H1 (cell line): ENCODE measurements at places on chromosomes 12 and 14. TPM values are rescaled to one million over a fixed set of nuclear protein-coding genes. Genes with fewer than 3 reads are reported as not detected.

The GLIPR1L1 gene
- total RNA-seq, result 1.7 and 2.0 TPM in 2 replicates

The PTCSC3 gene
- total RNA-seq, result not detected in 2 replicates

The RIMBP2 gene
- 0.31 and 0.65 TPM in 2 replicates for total RNA-seq

The PLA2G1B gene
- not detected in 2 replicates for total RNA-seq

The ALDH1L2 gene
- total RNA-seq, result 4.4 and 7.2 TPM in 2 replicates

DNA sequence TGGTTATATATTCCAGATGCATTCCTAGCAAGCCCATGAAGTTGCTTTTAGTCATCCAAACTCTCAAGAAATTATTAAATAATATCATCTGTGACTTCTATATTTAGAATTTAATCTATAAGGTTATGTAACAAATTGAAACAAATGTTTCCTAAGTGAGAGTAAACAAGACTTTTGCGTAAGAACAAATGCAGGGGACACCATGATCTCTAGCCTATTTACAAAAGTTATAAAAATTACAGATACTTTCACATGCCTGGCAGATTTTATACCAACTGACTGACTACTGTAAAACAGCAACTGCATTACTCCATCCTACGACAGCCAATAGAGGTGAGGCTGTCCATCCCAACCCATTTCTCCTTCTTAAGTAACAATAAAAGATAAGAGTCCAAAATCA is 20.4 kb upstream of the DIO2 start:
- H3K27me3 ChIP-seq, result no peaks in the 10 kb centered on the region
- 0 out of 2 replicates have a peak, but pooled peaks cover 3% of the 10 kb centered on the region for H3K36me3 ChIP-seq
- no peaks in the 10 kb centered on the region for H3K4me1 ChIP-seq
- H3K4me3 ChIP-seq, result no peak overlapping the region
- H3K27ac ChIP-seq, result no peak overlapping the region

GRCh38 chr14:58861586-58861985 is 223.8 kb downstream of the DACT1 start:
- no peak for DNase-seq
- no peaks in the 10 kb centered on the region for H3K36me3 ChIP-seq
- no peaks in the 10 kb centered on the region for H3K4me1 ChIP-seq
- H3K27me3 ChIP-seq, result no peaks in the 10 kb centered on the region
- no peak overlapping the region for H3K4me3 ChIP-seq

DNA sequence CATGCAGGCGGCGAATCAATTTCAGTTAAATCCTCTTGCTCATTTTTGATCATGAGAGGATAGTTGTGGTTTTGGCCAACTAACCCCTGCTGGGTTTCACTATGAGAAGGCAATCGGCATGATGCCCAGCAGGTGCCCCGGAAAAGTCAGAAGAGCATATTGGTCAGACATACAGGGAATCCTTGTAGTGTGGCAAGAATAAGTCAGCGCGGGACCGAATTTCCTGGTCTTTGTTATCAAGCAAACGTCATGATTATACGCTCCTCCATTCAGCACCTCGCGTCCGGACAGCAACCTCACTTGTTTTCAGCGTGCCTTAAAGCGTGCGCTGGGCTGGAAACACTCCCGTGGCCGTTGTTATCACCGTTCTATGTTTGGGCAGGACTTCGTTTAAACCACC is 1.8 kb downstream of the TBC1D30 start:
- H3K4me1 ChIP-seq, result peaks cover 17% of the 10 kb centered on the region
- peak; percentile 86 for DNase-seq
- H3K36me3 ChIP-seq, result no peaks in the 10 kb centered on the region
- H3K4me3 ChIP-seq, result peak overlapping the region; percentile 51
- H3K27ac ChIP-seq, result no peak overlapping the region

DNA sequence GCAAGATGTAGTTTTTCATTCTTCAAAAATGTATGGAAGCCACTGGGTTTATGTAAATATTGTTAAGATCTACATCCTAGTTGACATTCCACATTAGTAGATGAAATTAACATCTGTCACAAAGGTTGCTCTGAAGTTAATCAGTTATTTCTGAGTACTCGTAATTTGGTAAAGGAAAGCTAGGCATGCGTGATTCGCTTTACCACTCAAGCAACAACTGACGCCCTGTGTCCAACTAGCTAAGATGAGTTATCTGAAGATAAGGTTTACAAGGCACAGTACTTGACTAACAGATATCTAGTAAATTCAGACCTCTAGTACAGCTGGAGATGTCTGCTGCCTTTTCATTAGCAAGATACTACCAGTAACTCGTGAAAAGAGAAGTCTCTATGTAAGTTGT is 14.1 kb downstream of the PRKD1 start:
- H3K27ac ChIP-seq, result no peak overlapping the region
- H3K4me1 ChIP-seq, result no peaks in the 10 kb centered on the region
- no peaks in the 10 kb centered on the region for H3K36me3 ChIP-seq
- H3K27me3 ChIP-seq, result no peaks in the 10 kb centered on the region
- no peak overlapping the region for H3K4me3 ChIP-seq

DNA sequence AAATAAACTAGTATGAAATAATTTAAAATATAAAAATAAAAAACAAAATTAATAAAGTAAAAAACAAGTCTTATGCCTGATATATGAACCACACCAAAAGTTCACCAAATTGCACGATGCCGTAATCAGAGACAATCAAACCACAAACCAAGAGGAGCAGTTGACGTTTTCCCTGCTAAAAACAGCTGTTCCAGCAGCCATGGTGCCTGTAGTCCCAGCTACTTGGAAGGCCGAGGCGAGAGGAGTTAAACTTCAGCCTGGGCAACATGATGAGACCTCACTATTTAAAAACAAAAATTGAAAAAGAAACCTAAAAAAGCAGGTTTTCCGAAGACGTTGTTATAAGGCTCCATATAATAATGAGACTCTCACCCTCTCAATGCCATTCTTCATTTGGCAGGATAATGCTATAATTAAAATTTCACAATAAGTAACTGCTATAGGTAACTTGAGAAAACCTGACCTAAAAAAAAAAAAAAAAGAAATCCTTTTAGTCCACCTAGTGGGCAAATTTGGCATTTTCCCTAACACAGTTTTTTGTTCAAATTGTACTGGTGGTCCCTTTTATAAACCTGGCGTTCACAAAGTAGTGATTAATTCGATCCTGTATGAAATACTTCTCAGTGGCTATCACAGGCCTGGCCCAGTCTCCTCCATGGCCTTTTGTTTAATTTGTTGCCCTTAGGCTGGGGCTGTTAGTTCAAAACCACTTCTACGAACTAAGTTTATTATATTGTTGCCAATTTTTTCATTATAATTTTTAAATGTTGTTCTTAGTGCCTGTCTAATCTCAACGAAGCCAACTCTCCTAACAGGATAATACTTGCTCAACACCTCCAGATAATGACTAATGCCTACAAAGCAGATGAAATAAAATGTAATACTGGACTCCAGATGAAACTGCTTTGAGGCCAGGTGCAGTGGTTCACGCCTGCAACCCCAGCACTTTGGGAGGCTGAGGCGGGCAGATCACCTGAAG is 62.1 kb downstream of the TNFAIP2 start:
- peaks cover 21% of the 10 kb centered on the region for H3K27me3 ChIP-seq
- no peak overlapping the region for H3K4me3 ChIP-seq
- H3K27ac ChIP-seq, result no peak overlapping the region
- H3K4me1 ChIP-seq, result peaks cover 8% of the 10 kb centered on the region; the same call in 1 of the 2 replicates
- DNase-seq, result no peak

DNA sequence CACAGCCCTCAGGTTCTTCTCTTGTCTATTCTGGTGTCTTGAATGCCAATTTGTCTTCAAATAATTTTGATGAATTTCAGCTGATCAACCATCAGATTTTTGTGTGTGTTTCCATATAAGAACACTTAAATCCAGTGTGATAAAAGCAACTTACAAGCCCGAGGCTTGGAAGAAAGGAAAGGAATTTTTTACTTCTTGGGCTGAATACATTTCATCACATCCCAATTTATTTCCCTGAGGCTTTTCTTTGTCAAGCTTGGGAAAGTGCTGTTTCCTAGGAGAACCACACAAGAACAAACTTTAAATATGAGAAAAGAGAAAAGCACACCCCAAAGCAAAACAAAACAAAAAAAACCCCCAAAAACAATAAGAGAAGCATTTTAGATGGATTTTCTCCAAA is 26.6 kb downstream of the GPRC5D start:
- H3K36me3 ChIP-seq, result no peaks in the 10 kb centered on the region
- H3K4me1 ChIP-seq, result no peaks in the 10 kb centered on the region
- DNase-seq, result no peak

- peaks cover 7% of the 10 kb centered on the region for H3K4me1 ChIP-seq
- H3K4me3 ChIP-seq, result no peak overlapping the region
- DNase-seq, result no peak
- H3K27me3 ChIP-seq, result no peaks in the 10 kb centered on the region
- H3K27ac ChIP-seq, result no peak overlapping the region
Observed at GRCh38 chr14:90489306-90489705, 92.5 kb downstream of the CALM1 start.

GRCh38 chr14:36570065-36570464 is 12.3 kb downstream of the NKX2-8 start:
- H3K27me3 ChIP-seq, result peaks cover 6% of the 10 kb centered on the region
- no peak for DNase-seq
- no peaks in the 10 kb centered on the region for H3K4me1 ChIP-seq
- no peak overlapping the region for H3K27ac ChIP-seq

DNA sequence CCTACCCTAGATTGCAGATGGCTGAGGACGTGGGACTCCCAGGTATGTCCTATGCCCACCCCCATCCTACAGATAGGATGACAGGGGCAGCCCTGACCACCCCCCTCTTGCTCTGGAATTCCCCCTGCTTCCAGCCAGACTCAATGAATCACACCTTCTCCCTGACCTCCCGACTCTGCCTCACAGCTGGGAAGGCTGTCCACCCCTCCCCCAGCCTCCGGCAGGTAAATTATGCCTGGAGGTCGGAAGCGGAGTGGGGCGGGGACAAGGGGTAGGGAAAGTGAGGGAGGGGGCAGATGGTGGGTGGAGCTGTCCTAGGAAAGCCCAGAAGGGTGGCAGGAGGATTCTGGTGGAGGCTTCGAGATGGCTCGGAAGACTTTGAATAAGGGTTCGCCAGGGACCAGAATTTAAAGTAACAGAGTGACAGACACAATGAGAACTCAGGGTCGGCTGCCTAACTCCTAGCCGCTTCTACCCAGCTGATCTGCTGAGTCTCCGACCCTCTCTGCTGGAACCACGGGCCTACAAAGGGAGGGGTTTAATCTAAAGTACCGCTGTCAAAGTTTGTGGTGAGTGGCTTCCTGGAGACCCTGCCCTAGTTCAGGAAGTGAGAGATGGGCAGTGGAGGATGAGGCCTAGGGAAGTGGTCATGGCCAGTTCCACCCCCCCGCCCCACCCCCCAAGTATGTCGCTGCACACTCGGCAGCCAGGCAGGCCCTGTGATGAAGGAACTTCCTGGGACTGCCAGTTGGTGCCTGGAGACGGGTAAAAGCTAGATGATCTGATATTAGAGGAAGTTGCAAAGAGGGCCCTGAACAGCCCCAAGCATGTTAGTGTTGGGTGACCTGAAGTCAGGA is 4.2 kb downstream of the PLEKHG3 start:
- no peak overlapping the region for H3K27ac ChIP-seq
- no peaks in the 10 kb centered on the region for H3K36me3 ChIP-seq
- peaks cover 21% of the 10 kb centered on the region for H3K4me1 ChIP-seq
- DNase-seq, result no peak
- H3K4me3 ChIP-seq, result peak overlapping the region; percentile 30

- H3K36me3 ChIP-seq, result no peaks in the 10 kb centered on the region
- no peaks in the 10 kb centered on the region for H3K27me3 ChIP-seq
- H3K4me3 ChIP-seq, result no peak overlapping the region
- peaks cover 4% of the 10 kb centered on the region for H3K4me1 ChIP-seq
- no peak for DNase-seq
Observed at GRCh38 chr12:63922474-63922873, 78.0 kb downstream of the SRGAP1 start.

GRCh38 chr12:50351120-50352043 is 45.0 kb downstream of the FAM186A start:
- H3K4me3 ChIP-seq, result no peak overlapping the region
- DNase-seq, result no peak
- no peaks in the 10 kb centered on the region for H3K4me1 ChIP-seq

GRCh38 chr12:31031951-31032335 is 41.7 kb upstream of the DDX11 start:
- no peak overlapping the region for H3K4me3 ChIP-seq
- no peaks in the 10 kb centered on the region for H3K27me3 ChIP-seq
- H3K4me1 ChIP-seq, result no peaks in the 10 kb centered on the region
- no peaks in the 10 kb centered on the region for H3K36me3 ChIP-seq
- H3K27ac ChIP-seq, result no peak overlapping the region

DNA sequence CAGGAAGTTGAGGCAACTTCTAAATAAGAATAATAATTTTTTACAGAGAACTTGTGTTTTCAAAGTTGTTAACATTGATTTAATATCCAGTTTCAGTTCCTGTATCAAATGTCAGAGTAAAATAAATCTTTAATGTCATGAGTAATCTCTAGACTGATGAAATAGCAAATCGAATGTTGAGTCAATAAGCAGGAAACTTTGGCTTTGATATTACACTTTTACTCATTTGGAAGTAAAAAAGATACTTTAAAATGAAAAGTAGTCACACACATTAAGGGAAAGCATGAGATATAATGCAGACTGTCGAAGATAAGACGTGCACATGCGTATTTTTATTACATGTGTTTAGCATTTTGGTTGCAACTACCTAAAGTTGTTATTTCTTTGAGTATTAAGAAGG is 78.2 kb upstream of the PTGDR start:
- H3K4me1 ChIP-seq, result no peaks in the 10 kb centered on the region
- no peak overlapping the region for H3K4me3 ChIP-seq
- H3K27me3 ChIP-seq, result no peaks in the 10 kb centered on the region
- no peaks in the 10 kb centered on the region for H3K36me3 ChIP-seq
- H3K27ac ChIP-seq, result no peak overlapping the region

DNA sequence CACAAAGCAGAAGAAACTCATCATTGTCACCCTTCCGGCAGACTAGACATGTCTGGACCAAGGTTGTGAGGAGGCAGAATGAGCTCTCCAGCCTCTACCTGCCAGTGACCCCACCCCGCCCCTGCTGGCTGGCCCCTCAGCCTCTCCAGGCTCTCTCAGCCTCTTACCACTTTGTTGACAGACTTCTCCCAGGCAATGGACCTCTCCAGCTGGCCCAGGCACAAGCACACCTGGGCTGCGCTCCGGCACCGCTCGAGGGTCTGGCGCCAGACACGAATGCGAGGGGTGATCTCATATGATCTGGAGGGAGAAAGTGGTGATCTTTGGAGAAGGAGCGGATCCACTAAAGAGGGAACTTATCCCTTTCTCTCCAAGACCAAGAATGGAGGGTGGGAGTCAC is 30.3 kb downstream of the BAZ2A start:
- peaks cover 58% of the 10 kb centered on the region for H3K36me3 ChIP-seq
- H3K27me3 ChIP-seq, result no peaks in the 10 kb centered on the region

DNA sequence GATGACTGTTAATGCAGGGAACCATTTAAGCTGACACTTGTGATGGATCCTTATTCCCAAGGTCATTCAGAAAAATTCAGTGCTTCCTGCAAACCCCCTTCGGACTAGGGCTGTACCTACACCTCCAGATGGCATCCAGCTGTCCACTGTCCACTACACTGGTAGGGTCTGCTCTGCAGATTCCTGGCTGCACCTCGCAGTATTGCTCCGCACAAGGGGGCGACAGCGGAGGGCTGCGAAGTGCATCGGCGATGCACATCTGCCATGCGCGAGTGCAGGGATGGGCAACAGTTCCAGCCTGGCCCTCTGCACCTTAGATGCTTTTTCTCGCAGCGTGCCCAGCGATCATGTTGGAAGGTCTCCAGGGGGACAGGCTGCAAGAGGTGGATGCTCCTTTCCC is 55.5 kb downstream of the KCNA5 start:
- H3K27me3 ChIP-seq, result no peaks in the 10 kb centered on the region
- H3K4me3 ChIP-seq, result no peak overlapping the region
- no peak overlapping the region for H3K27ac ChIP-seq
- no peak for DNase-seq
- no peaks in the 10 kb centered on the region for H3K36me3 ChIP-seq
- no peaks in the 10 kb centered on the region; the same call in 1 of the 2 replicates for H3K4me1 ChIP-seq
